Renal cortex interstitium (tissue), 15 donors: ENCODE measurements at places on chromosomes 2 and 18. TPM values are rescaled to one million over a fixed set of nuclear protein-coding genes. Genes with fewer than 3 reads are reported as not detected.

Gene POTEJ
- not detected for polyA plus RNA-seq

Gene FMNL2
- polyA plus RNA-seq, result 97.2 TPM

Gene AQP12B
- 0.51 TPM for polyA plus RNA-seq

Gene MYOM1
- polyA plus RNA-seq, result 10.2 TPM

Gene FAM228B
- polyA plus RNA-seq, result 29.1 TPM

Gene TRABD2A
- polyA plus RNA-seq, result 0.52 TPM

DNA sequence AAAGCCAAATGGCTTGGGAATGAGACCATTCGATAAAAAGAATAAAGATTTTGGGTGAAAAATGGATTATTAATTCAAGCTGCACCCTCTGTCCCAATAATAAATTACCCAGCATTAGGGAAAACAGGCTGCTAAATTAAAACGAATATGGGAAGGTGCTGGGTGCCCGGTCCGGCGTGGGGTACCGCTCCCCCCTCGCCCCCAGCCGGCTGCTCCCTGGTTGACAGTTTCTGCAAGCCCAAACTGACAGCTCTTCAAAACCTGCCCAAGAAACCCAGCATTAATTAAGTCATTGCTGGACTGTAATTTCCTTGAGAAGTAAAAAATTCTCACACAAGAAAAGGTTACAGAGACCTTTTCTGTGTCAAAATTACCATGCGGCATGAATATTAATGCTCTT lies 98.6 kb downstream of the PTGR3 start:
- DNase-seq, result no peak

GRCh38 chr2:239190361-239190760 lies 210.5 kb downstream of the HDAC4 start:
- DNase-seq, result no peak

DNA sequence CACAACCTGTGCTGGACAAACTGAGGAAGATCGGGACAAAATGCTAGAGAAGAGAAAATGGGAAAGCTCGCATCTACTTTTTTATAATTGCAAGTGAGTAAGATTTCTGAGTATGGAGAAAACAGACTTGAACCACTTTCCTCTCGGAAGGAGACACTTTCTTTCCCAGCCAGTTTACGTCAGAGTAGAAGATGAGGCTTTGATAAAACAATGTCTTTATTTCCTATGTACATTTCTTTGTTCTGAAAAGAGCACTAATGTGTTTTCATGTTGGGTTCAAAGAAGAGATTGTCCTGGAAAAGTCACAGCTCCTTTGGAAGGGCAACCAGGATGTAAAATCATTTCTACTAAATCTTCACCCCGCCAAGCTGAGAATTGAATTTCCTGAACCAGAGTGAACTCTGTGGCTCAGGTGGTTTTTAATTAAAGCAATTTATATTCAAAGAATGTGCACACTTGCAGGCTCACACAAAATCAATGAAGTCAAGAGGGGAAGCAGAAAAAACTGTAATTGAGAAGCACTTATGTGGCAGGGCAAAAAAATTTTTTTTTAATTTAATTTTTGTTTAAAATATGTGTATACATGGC lies 23.4 kb upstream of the ITGA6 start:
- DNase-seq, result no peak

DNA sequence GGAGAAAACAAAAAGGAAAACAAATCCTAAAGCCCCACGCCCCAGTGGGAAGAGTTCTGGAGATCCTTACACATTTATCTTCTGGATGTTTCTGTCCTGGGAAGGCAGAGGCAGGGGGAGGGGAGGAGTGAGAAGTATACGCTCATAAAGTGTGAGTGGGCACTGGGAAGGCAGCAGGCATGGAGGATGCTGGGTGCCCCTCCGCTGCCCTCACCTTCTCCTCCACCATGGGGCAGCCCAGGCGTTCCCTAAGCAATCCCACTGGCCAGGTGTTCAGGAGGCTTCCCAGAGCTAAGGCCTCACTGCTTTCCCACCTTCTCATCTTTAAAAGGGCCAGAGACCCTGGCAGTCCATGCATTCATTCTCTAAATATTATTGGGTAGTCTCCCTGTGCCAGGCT lies 112.0 kb upstream of the SMAD2 start:
- DNase-seq, result no peak

DNA sequence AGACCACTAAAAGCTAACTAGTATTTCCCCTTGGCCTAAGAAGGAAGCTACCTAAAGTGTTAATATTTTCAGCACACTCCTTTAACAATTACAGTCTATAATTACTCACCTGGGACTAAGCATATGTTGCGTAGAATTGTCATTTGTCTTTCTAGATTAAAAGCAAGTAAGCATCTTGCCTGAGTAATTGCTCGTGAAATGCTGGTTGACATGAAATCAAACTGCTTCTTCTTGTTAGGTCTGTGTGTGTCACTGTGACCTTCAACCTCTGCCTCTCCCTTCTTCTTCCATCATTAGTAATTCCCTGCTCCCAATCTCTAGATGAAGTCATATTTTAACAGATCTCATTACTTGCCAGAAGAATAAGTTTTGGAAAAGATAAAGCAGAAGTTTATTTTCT lies 212.2 kb downstream of the XIRP2 start:
- no peak for DNase-seq

GRCh38 chr2:72583376-72583775 lies 242.5 kb downstream of the EXOC6B start:
- DNase-seq, result no peak

DNA sequence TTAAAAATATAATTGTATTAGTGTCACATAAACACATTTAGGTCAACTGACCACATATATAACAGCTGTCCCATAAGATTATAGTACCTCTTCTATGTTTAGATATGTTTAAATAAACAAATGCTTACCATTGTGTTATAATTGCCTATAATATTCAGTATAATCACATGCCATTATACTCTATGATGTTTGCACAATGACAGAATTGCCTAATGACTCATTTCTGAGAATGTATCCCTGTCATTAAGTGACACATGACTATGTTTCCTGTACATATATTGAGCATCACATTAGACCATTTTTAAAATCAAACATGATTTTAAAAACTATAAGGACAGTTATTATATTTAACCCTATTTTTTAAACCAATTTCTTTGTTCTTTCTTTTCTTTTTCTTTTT lies 89.8 kb downstream of the HS6ST1 start:
- no peak for DNase-seq

- DNase-seq, result no peak
These were observed 140.0 kb downstream of the MC4R start for GRCh38 chr18:60232541-60232940.

DNA sequence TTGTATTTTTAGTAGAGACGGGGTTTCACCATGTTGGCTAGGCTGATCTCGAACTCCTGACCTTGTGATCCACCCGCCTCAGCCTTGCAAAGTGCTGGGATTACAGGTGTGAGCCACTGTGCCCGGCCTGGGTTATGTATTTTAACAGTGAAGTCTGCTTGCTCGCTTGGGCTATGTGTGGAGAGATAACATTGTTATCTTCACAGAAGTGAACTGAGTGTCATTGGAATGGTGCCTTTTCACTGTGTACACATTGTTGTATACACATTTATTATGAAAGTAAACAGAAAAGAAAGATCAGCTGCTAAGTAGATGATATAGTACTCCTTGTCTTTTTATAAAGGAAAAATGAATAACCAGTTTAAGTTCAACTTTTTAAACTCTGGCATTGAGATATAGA lies 30.4 kb downstream of the RNF138 start:
- DNase-seq, result no peak

- no peak for DNase-seq
These were observed 566.5 kb downstream of the DCDC2C start for GRCh38 chr2:4269885-4270284.

DNA sequence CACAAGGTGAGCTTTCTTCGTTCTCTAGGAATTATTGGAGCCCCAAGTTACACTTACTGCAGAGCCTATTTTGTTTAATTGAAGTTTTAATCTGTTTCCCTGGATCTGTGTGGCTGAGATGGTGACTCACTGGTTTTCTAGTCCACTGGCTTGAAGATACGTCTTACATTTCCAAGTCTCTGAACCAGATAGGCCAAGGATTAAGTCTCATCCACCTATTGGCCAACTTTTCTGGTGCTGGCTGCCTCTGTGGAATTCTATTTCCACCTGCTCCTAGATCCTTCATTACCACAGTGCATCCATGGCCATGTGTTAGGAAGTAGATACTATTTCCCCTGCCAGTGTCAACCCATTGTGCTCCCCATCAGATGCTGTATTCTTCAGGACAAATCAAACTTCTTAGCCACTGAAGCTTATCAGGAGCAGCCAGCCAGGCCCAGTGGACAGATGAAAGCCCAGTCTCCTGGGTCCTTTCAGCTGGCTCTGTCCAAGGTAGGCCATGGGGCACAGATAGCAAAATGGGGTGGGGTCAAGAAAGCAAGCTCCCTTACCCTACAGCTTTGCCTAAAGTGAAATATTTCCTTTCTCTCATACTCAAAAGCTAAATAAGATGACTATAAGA lies 198.8 kb upstream of the TCF4 start:
- DNase-seq, result no peak

- DNase-seq, result no peak
These were observed 434.2 kb upstream of the SLC8A1 start for GRCh38 chr2:40886100-40886499.
